ENCODE measurements at places on chromosomes 7 and 10.
A peak's percentile ranks its signal among the peaks of the same experiment; 100 is the strongest.

DNA sequence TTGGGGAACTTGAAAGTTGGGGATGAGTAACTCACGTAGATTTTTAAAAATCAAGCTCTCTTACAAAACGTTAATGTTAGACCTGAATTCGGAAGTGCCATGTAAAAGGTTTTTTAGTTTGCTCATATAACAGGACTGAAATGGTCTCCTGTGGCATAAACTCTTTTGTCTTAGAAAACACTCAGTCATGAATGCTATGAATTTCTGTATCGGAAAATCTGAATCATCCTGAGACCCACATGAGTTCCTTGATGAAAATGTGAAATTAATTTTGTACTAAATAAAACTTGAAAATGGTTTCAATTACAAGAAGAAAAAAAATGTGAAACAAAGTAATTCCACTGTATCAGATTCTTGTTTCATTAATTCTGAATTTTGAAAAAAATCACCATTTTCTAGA lies 134.8 kb upstream of the BMPER start:
- ATAC-seq, result no peak

- no peak for ATAC-seq
Observed at GRCh38 chr10:17092986-17093803, 36.4 kb downstream of the CUBN start.

- ATAC-seq, result no peak
Observed at GRCh38 chr7:5694221-5694754, 87.2 kb downstream of the RNF216 start.

GRCh38 chr7:2460641-2461040 lies 15.6 kb downstream of the GRIFIN start:
- no peak for ATAC-seq

- no peak for ATAC-seq
Observed at GRCh38 chr10:59832506-59832905, 73.8 kb downstream of the CCDC6 start.

- ATAC-seq, result no peak
Observed at GRCh38 chr10:60208676-60209269, 180.9 kb downstream of the ANK3 start.

- peak; percentile 3 for ATAC-seq
Observed at GRCh38 chr7:139358541-139359365, 941 bp upstream of the LUC7L2 start.

GRCh38 chr7:129308047-129308446 lies 83.2 kb downstream of the AHCYL2 start:
- ATAC-seq, result no peak

DNA sequence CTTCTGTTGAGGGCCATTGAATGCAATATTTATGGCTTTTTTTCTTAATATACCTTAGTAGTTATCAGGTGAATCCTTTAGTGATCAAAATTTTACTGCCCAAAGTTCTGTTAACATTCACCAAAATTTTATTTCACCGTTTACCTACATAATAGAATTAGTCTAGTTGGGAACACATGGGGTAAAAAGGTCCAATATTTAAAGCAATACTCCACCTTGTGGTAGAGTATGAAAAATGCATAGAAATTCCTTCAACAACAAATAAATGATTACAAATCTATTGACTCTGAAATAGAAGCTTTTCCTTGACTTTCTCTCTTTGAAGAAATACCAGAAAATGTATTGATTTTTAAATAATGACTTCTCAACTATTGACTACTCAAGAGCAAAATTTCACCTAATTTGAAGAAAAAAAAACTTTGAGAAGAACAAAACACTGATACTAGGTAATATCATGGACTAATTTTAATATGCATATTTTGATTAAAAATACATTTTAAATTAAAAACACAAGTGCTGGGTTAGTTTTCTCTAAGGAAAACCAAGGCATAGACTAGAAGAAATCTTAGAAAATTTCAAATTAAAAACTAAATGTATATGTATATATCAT lies 43.3 kb downstream of the POLR1F start:
- ATAC-seq, result no peak

DNA sequence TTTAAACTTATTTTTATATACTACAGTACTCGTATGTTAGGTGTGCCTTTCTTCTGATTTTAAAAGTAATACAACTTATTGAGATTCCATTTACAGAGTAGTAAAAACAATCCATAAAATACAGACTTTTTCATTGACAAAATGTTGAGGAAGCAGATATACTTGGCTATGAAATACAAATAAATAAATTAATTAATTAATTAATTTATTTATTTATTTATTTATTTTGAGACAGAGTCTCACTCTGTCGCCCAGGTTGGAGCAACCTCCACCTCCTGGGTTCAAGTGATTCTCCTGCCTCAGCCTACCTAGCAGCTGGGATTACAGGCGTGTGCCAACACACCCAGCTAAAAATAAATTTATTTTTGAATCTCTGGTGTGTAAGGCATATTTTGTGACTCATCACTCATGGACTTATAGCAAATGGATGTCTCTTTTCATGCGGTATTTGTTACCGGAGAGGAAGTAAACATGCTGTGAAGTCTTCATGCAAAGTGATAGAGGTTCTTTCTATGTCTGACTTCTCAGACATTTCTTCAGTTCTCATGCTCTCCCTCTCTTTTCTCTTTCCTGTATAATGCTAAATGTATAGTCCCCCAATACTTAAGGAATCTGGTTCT lies 20.2 kb upstream of the SRPK2 start:
- no peak for ATAC-seq

DNA sequence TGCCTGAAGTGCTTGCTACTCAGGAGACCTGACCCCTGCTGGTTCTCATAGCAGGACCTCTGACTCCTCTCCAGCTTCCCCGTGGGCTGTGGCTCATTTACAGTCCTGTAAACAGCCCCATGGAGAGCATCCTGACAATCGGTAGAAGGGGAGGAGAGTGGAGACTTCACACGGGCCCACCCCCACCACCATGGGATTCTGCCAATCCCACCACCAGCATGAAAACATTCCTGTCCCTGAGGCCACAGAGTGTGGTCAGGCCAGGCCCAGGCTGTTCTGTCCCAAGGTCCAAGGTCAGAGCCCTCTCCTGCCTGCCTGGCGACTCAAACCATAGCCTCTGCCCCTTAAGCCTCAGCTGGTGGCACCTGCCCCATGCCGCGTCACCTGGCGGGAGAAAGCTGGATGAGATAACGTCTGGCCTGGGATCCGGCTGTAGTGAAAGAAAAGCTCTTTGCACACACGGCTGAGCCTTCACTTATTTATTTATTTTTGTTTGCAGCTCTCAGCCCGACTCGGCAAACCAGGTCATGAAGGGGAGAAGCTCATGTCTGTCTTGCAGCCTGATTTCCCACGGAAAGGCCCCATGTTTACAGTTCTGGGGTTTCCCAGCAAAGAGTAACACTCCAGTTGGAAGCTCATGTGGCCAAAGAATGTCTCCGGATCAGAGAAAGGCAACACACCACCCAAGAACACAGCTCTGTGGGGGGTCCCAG lies 293.6 kb upstream of the ZMIZ1 start:
- ATAC-seq, result no peak

DNA sequence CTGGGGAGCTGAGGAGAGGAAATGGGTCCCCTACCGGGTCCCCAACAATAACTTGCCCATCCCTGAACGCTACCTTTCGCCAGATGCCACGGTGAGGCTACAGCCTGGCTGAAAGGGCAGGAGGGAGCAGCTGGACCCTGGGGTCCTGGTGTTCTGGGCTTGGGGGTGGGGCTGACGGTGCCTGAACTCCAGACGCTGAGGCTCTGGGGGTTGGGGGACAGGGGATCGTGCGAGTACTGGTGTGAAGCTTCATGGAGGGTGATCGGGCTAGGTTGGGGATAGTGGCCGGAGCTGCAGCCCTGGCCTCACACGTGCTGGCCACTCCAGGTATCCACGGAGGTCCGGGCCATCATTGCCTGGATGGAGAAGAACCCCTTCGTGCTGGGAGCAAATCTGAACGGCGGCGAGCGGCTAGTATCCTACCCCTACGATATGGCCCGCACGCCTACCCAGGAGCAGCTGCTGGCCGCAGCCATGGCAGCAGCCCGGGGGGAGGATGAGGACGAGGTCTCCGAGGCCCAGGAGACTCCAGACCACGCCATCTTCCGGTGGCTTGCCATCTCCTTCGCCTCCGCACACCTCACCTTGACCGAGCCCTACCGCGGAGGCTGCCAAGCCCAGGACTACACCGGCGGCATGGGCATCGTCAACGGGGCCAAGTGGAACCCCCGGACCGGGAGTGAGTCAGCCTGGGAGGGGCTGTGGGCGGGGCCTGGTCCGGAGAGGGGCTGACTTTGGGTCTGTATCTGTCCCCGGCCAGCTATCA lies 8.3 kb downstream of the AEBP1 start:
- ATAC-seq, result no peak

GRCh38 chr10:64115908-64116643 lies 594.9 kb downstream of the REEP3 start:
- no peak for ATAC-seq

- ATAC-seq, result no peak
Observed at GRCh38 chr7:125450749-125451148, 521.1 kb upstream of the POT1 start.

- no peak for ATAC-seq
Observed at GRCh38 chr7:27065709-27066108, 30.1 kb downstream of the HOXA1 start.

- no peak for ATAC-seq
Observed at GRCh38 chr7:100887516-100888290, 1.8 kb downstream of the UFSP1 start.

GRCh38 chr10:51000164-51000563 lies 74.1 kb upstream of the PRKG1 start:
- no peak for ATAC-seq

DNA sequence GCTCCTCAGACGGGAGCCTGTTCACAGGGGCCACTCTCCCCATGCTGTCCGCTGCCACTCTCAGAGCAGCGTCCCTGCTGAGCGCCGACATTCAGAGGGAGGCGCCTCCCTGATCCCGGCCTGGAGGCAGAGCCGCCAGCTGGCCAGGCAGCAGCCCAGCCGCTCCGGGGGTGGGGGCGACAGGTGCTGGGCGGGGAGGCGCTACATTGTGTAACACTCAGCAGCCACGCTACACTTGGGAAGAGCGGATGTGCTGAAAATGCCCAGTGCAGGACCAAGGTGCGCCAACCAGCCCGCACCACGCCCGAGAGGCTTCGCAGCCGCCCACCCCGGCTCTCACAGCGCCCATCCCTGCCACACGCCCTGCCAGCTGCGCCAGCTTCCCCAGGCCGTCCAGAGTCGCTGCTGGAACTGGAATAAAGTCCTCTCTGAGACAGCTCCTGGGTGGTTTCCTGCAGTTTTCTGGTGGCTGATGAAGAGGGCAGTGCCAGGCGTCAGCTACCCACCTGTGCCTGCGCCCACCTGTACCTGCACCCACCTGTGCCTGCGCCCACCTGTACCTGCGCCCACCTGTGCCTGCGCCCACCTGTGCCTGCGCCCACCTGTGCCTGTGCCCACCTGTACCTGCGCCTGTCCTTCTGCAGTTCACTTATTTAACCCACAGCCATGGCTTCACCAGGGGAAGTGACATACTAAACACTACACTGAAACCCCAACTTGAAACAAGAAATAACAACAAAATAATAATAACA lies 25.7 kb downstream of the STK32C start:
- ATAC-seq, result no peak

DNA sequence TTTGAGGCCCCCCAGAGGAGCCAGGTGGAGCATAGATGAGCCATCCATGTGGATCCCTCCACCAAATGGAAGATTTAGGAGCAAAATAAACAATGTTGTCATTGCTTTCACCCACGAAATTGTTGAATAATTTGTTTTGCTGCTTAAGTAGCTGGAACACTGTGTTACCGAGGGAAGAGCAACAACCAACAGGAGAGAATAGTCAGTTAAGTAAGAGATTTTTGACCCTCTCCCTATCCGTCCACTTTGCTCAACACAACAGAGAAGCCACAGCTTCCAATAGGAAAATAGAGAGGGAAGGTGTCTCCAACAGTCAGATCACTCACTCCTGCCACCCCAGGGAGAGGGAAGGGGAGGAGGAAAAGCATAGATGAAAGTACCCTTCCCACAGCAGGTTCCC lies 3.9 kb upstream of the ZKSCAN1 start:
- ATAC-seq, result no peak

DNA sequence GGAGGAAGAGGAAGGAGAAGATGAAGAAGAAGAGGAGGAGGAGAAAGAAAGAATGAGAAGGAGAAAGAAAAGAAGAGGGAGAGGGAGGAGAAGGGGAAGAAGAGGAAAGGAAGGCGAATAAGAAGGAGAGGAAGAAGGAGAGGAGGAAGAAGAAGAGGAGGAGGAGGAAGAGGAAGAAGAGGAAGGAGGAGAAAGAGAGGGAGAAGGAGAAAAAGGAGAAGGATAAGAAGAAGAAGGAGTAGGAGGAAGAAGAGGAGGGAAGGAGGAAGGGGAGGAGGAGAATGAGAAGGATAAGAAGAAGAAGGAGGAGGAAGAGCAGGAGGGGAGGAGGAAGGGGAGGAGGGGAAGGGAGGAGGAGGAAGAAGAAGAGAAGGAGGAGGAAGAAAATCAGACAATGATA lies 149.2 kb upstream of the LYZL2 start:
- ATAC-seq, result no peak

GRCh38 chr10:4588824-4589223 lies 237.2 kb upstream of the AKR1E2 start:
- no peak for ATAC-seq

DNA sequence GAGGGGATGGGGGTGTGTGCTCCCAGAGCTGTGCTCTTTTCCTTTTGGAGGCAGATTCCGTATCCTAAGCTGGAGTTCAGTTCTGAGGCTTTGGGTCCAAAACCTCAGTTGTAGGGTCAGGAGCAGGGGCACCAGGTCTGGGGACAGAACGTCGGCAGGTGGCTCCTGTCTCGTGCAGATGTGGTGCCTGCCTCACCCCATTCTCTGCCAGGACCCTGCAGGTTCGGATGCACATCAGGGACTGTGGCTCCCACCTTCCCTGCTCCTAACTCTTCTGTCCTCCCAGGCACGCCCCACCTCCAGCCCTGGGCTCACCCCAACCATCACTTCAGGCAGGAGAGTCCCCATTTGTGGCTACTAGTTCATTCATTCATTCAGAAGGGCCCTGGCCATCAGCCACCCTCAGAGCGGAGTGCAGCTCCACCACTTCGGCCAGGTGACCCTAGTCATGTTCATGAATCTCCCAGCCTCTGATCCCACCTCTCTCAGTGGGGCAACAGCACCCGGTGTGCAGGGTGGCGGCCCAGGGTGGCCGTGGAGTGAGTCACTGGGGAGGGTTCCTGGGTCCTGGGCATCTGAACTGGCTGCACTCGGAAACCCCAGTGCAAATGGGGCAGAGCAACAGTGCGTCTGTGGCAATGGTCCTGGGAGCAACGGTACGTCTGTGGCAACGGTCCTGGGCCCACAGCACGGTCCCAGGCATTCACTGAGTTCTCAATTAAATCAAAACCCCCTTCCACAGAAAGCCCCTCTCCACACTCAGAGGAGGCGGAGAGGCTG lies 100.8 kb upstream of the FAM20C start:
- ATAC-seq, result no peak

GRCh38 chr7:95589031-95589430 lies 7.3 kb downstream of the PDK4 start:
- no peak for ATAC-seq

GRCh38 chr7:79091661-79092060 lies 361.8 kb downstream of the MAGI2 start:
- ATAC-seq, result no peak

GRCh38 chr10:1155791-1156615 lies 99.8 kb downstream of the WDR37 start:
- ATAC-seq, result no peak

Measured in activated CD4-positive, CD25-positive, alpha-beta regulatory T cell treated with anti-CD3 and anti-CD28 coated beads, Interleukin-2, amount 50 U/mL, for 24 hours (primary cell).